ENCODE measurements at places on chromosomes 2 and 18.
A peak's percentile ranks its signal among the peaks of the same experiment; 100 is the strongest.

DNA sequence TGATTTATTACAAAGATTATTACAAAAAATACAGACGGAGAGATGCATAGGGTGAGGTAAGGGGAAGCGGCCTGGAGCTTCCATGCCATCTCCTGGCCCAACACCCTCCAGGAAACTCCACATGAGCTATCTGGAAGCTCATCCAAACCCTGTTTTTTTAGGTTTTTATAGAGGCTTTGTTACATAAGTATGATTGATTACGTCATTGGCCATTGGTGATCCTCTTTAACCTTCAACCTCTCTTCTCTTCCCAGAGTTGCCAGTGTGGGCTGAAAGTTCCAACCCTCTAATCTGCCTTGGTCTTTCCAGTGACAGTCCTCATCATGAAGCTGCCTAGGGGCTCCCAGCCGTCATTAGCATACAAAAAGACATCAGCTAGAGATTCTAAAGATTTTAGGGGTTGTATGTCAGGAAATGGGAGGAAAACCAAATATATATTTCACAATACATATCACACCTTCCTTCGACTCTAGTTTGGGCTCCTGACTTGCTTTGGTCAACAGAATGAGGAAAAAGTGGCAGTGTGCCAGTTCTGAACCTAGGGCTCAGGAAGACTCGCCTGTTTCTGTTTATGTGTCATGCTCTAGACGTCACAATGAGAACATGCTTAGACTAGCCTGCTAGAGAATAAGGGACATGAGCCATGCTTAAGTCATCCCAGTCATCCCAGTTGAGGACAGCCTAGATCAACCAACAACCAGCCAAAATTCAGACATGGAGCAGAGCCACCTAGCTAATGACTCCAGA is 54.1 kb downstream of the ETAA1 start:
- DNase-seq: no peak

- DNase-seq: no peak
Observed at GRCh38 chr2:23862716-23863426, 64.1 kb downstream of the ATAD2B start.

DNA sequence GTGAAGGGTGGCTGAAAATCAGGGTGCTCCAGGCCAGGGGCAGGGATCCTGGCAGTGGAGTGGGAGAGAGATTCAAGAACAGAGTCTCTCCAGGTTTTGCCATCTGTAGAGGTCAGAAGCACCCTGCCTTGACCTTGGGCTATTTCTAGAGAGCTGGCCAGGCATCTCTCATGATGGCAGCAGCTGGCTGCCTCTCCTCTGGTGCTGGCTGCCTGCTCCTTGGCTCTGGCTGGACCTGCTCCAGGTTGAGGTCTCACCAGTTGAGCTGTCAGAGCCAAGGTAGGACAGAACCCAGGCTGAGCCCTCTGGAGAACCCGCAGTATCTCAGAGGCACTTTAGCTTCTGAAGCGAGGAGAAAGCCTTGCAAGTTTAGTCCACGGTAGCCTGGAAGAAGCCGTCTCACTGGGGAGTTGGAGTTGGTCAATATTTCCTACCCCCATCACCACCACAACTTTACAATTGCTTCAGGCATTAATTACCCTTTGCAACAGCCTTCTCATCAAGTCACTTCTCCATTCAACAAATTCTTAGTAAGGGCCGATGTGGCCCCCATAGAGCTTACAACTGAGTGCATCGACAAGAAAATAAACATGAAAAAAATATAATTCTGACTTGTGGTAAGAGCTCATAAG is 25.6 kb downstream of the GNLY start:
- no peak for DNase-seq

- no peak for DNase-seq
Observed at GRCh38 chr2:96233436-96233835, 24.8 kb upstream of the STARD7 start.

DNA sequence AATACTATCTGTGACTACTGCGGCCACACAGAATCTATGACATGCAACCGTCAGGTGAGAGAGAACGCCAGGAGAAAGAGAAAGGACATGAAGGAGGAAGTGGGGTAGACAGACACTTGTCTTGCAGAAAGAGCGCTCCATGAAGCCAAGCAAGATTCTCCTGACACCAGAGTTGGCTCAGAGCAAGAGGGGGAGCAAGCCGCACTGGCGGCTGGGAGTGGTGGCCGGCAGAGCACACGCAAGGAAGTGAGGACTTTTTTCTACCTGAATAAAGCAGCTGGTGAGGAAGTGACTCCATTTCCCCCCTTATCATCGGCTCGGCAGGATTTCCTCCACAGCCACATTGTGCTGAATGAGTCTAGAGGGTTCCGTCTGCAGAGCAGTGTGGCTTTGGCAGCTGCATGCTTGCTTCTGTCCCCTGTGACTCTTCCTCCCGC is 181.6 kb downstream of the BCL2 start:
- peak; percentile 61 for DNase-seq

DNA sequence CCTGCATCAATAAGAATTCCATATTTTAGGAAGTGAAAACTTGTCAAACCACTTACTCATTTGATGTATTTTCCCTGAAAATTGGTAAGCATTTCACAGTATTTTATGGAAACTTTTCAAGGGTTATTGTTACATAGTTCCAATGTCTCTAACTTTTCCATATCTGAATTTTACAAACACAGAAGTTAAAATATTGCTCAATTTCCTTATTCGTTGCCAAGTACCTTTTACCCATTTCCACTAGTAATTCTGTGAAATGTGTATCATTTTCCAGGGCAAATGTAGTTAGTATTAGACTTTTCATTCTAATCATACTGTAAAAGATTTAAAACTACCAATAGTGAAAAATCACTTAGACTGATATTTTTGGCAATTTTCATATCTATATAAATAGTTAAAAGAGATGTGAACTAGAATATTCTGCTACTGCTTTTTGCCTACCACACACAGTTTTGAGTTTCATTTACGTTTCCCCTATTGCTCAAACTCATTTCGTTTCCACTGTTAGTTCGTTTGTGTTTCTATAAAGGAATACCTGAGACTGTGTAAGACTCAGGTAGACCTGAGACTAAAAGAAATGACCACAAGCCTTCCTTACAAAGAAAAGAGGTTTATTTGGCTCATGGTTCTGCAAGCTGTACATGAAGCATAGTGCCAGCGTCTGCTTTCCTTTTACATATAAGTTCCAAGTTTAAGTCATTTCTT is 86.3 kb downstream of the PMS1 start:
- DNase-seq: no peak

- DNase-seq: no peak
Observed at GRCh38 chr2:85061896-85062295, 71.3 kb upstream of the TCF7L1 start.

DNA sequence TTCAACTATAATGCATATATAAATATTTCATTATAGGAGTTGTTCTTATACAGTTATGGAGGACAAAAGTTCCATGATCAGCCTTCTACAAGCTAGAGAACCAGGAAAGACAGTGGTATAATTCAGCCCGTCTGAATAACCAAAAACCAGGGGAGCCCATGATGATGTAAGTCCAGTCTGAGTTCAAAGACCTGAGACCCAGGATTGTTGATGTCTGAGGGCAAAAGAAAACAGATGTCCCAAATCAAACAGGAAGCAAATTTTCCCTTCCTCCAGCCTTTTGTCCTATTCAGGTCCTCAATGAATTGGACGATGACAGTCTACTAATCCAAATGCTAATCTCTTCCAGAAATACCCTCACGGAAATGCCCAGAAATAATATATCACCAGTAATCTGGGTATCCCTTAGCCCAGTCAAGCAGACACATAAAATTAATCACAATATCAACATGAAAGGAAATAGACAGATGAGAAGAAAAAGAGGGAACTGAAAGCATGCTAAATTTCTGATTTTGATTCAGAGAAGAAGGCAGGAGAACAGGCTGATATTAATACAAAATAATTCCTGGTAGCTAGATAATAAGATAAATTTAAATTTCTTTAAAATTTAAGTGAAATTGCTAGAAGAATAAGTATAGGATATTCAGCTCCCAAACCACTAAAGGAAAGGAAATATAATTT is 255.6 kb upstream of the CTAGE1 start:
- DNase-seq: no peak

DNA sequence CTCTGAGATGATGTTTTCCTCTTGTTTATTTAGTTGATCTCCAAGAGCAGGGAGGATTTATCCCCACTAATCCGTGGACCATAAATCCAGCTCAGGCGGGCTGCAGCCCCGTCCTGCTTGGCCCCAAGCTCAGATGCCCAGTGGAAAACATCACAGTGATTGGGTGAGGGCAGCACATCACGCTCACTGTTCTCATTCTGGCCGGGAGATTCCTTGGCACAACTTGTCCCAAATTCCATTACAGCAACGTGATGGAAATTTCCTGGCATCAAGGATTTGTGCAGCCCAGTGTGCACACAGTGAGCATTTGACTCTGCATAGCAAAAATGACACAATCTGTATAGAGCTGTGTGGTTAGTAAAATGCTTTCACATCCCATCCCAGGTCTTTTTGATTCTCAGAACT is 96.8 kb downstream of the VAPA start:
- DNase-seq: no peak

DNA sequence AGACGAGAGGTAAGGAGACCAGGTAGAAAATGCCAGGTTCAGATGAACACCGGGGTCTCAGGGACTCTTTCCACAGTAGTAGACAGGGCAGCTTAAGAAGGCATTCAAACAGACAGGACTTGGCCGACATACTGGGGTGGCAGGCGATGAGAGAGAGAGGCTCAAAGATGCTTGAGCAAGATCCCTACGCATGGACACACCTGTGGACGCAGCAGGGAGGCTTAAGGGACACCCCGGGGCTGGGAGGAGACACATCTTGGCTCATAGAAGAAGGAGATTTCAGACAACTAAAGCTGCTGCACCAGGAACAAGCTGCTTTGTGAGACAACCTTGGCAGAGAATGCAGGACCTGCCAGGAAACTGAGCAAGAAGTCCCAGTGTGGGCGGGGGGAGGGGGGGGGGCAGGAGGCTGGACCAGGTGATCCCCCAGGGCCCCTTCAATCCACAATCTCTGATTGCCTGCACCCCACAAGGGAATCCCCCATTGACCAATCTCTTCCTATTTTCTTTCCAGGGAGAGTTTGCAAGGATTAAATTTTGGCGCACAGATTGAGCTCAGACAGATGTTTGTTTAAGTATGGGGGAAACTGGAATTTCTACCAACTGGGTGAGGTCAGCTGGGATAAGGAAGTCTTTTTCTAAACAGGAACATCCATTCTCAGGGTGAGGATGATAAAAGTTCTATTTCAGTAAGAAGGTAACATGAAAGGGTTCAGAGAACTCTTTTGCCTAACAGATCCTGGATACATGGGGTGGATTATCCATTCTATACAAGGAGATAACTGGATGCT is 400.7 kb downstream of the NBAS start:
- no peak for DNase-seq

GRCh38 chr18:2963048-2963447 is 49.9 kb downstream of the LPIN2 start:
- DNase-seq: no peak

DNA sequence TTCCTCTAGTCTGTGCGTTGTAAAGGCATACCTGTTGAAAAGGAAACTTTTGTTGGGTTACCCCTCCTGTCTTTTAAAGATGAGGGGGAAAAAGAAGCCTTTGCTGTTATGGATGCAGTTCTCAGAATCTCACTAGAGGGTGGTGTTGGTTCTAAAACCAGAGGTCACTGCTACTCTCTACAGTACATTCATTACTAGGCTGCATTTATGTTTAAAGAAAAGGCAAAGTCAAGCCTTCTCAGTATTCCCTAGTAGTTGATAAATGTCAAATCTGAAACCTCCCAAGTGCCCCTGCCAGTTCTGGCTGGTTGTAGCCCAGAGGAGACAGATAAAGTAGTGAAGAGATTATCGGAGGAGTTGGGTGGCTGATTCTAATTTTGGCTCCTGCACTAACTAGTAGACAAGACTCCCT is 1.4 kb upstream of the PLCL1 start:
- no peak for DNase-seq

DNA sequence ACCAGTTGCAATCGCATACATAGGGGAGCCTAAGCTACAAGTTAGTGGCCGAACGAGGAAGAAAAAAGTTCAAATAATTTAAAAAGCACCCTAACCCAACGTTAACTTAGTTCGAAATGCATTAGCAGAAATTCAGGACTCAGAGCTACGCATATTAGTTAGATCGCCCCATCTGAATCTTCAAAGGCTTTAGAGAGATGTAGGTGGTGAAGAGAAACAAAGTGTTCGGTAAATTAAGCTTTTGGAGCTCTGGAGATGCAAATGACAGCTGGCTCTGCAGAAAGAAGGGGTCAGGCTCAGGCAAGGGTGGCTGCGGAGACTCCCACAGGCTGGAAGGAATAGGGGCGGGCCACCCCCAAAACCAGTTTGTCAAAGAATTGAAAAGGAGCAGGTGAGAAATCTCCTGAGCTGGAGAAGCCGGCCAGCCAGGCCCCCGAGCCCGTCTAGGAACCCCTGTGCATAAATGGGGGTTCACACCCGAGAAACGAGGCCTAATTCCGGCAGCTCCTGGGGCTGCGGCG is 621 bp downstream of the TXNL1 start:
- DNase-seq: no peak

GRCh38 chr2:38700881-38701458 is 35.1 kb downstream of the GALM start:
- DNase-seq: no peak

GRCh38 chr2:10534514-10535250 is 86.6 kb upstream of the ODC1 start:
- no peak for DNase-seq

DNA sequence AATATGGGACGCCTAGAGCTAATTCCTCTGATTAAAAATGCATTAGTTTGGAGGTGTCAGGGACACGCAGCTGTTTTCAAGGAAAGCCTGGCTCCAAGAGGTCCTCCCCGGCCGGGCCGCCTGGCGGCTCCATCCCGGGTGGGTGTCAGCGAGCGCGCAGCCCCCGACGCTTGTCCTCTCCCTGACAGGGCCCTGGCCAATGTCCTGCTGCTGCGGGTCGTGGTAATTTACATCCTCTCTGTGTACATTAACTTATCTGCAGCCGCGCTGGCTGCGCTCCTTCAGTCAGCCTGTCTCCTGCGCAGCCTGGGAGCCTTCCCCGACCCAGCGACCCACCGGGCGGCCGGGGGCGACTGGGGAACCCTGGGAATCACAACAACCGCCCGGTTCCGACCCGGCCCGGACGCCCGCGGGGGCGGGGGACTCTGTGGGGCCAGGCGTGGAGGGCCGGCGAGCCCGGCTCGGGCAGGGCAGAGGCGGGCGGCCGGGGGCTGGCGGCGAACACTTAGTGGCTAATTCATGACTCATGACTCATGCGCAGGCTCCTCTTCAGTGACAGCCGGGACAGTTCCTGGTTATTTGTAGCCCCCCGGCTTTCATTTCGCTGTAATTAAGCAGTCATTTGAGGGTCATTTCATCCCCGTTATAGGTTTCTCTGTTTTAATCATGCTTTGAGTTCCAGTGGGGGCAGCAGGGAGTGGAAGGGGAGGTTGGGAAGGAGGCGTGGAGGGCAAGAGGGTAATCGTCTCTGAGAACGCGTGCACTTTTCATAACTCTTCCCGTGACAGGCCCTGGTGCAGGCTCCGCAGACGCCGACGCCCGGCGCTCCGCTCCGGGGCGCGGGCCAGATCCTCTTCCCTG is 141.9 kb upstream of the CTAGE1 start:
- peak; percentile 33 for DNase-seq

- no peak for DNase-seq
Observed at GRCh38 chr18:37435996-37436395, 129.6 kb downstream of the CELF4 start.

DNA sequence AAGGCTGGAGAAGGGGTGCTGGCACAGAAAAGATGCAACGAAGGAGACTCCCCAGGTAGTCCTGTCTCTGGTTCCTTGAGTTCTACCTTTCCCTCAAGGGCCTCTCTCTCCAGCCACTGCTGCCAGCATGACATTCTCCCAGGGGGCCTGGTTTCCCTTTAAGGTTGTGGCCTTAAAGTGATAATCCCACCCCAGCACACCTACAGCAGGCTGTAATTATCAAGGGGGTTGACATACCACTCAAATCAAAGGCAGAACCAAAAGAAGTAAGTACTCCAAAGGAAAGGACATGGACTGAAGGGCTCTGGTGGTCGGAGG is 127.4 kb upstream of the MSH6 start:
- DNase-seq: no peak
